Cerebellar nuclear complex (tissue), 1 donor: ENCODE measurements at places on chromosomes 1 and 21.

GRCh38 chr1:152165286-152166077 is 6.5 kb upstream of the RPTN start:
- DNase-seq = no peak

DNA sequence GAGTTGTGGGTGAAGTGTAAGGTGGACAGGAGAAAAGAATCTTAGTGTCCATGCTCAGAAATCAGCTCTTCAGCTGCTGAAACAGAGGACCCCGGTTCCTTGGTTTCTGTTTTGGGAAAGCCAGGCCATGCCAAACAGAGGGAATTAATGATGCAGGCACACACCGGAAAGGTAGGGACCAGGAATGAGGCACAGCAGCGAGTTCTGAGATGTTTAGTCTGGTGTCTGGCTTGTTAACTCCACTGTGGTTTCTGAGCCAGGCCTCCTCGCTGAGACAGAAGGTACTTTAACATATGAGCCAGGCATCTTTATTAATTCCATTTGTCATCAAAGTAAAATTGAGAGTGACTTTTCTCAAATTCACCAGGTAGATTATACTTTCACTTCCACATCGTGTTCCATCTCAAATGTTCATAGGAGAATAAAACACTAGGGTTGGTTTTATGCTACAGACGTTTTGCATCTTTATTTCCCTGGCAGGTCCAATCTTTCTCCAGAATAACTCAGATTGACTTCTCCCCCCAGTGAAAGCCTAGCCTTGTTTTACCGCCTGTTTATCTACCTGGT is 23.5 kb downstream of the LRRC8D start:
- DNase-seq = no peak

- no peak for DNase-seq
These were observed 88.4 kb upstream of the PDE4B start for GRCh38 chr1:65704318-65704717.

- no peak for DNase-seq
These were observed 28.4 kb upstream of the NFIA start for GRCh38 chr1:61053712-61054600.

DNA sequence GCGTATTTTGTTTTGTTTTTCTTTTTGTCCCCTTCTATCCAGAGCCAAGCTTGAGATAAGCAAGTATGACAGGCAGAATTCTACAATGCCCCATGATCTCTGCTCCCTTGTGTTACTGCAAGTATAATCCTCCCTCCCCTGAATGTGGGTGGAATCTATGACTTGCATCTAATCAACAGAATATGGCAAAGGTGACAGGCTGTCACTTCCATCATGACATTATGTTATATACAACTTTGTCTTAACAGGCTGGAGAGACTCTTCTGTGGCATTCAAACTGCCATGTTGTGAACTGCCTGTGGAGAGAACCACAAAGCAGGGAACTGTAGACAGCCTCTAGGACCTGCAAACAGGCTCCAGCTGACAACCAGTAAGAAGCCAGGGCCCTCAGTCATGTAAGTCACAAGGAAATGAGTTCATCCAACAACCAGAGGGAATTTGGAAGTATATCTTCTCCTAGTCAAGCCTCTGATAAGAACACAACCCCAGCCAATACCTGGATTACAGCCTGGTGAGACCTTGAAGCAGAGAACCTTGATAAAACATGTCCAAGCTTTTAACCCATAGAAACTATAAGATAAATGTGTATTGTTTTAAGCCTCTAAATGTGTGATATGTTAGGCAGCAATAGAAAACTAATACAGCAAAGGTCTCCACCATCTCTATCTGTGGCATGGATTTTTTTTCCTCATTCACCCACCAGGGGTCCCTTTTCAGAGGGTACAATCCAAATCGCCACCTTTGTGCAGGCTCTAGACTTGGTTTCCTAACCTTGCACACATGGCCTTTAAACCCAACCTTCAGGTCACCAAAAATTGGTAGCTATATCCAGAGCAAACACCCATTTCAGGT is 5.7 kb upstream of the C1orf162 start:
- DNase-seq = no peak

DNA sequence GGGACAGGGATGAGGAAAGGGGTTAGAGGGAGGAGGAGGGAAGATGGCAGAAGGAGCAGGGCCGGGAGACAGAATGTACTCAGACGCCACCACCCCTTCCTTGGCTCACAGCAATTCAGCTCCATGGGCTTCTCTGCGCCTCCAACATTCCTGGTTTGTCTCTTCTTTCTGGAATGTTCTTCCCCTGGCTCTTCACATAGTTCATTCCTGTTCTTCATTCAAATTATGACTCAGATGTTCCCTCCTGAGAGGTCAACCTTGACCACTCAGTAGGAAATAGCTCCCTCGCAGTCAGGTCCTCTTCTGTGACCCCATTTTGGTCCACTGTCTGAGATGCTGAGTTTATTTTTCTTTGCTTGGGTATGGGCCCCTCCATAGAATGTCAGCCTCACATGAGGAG is 203.2 kb downstream of the C1orf94 start:
- no peak for DNase-seq

GRCh38 chr21:33971492-33972013 is 55.9 kb upstream of the ATP5PO start:
- DNase-seq = no peak

GRCh38 chr1:86068271-86068721 is 88.3 kb downstream of the COL24A1 start:
- DNase-seq = no peak

DNA sequence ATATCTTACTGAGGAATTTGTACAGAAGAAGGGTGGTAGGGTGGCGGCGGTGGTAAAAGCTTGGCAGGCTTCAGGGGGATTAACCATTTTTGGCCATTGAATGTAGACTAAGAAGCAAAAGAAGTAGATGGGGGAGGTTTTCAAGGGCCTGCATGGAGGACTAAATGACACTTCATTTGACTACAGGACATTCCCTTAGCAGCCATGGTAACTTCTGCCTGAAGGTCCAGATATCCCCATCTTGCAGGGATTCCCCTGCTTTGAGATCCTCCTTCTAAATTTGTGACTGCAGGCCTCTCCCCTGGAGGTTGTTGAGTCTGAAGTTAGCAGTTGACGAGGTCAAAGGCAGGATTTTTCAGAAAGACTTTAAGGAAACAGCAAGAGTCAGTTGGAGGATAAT is 4.8 kb downstream of the VASH2 start:
- DNase-seq = no peak

DNA sequence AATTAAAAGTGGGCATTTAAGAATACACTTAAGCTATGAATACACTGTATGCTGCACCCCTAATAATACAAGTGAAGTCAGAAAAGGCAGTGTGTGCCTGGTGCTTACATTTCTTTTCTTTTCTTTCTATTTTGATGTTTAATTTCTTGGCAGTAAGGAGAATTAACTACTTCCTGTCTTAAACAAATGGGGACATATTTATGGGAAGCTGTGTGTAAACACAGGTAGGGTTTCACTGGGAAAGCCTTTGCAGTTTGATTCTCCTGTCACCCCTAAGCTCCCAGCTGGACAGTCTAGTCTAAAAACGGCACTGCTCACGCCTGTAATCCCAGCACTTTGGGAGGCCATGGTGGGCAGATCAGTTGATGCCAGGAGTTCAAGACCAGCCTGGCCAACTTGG is 146.0 kb downstream of the MIS18A start:
- no peak for DNase-seq

- DNase-seq = no peak
These were observed 15.3 kb upstream of the CHIT1 start for GRCh38 chr1:203244776-203245175.

- no peak for DNase-seq
These were observed 29.2 kb downstream of the INKA2 start for GRCh38 chr1:111709986-111710385.

- DNase-seq = peak; percentile 74
These were observed 4.4 kb upstream of the PHTF1 start for GRCh38 chr1:113763661-113764060.

GRCh38 chr1:24822887-24823286 is 77.6 kb downstream of the CLIC4 start:
- DNase-seq = no peak

DNA sequence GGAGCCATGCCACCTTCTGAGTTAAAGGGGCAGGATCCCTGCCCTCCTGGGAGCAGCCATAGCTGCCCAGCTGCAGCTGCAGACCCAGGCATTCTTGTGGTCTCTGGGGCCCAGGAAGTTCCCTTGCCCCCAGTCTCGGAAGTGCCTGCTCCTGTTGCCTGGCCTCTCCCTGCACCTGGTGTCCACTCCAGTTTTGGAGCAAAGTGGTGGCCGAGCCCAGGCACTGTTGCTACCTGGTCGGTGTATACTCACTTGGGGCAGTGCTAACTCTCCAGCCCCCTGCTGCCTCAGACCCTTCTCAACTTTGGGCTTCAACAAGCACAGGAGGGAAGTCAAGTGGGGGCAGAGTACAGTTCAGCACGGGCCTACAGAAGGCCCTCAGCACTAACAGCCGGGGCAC is 352.9 kb upstream of the NCAM2 start:
- DNase-seq = no peak

GRCh38 chr1:3558036-3558726 is 53.1 kb downstream of the MEGF6 start:
- DNase-seq = no peak

DNA sequence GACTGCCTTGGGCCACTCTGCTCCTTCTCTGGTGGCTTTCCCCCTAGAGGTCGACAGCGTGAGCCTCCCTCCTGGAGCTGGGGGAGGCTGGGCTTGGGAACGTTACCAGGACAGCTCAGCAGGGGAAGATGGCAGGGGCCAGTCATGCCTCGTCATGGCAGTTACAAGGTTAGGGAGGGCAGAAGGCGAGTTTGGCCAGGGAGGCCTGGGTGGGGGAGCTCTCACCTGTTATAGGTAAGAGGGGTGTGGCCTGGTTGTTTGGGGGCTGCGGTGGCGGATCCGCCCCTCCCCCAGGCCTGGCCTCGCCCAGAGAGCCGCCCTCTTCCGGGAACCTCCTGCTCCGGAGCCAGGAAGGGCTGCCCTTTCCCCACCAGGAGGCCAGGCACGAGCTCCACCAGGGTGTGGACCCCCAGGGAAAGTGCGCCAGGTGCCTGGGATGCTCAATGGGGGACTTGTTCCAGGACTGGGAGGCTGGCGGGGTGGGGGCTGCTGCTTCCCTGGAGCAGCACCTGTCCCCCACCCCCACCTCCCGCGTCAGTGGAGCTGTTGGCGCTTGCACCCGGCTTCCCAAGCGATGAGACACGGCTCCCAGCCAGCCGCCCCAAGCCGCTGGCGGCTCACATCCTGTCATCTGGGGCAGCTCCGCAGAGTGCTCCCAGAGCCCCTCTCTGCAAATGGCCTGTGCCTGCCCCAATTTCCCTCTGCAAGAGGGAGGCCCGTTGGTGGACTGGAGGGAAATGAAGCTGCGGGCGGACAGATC is 23.6 kb upstream of the PKP1 start:
- DNase-seq = no peak
